ENCODE measurements at places on chromosomes 3 and 15. TPM values are rescaled to one million over a fixed set of nuclear protein-coding genes. Genes with fewer than 3 reads are reported as not detected.

DNA sequence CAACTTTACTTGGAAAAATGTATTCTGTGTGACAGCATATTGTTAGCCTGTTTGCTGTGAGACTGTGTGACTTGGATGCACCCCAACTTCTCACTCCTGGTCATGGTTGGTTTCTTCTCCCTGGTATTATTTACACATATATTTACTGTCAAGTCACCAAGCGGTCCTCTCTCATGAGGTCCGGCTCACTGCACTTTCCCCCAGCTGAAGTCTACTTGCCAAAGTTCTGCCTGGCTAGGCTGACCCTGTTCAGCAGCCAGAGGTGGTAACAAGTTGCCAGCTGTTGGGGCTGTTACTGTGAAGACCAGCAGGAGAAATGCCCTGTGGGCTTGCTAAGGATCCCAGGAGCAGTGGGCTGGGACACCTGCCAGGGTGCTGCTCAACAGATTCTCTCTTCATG lies 337.5 kb downstream of the MFSD1 start:
- no peak for DNase-seq

- DNase-seq = no peak
Measured at GRCh38 chr3:12316729-12317351, 28.0 kb downstream of the PPARG start.

DNA sequence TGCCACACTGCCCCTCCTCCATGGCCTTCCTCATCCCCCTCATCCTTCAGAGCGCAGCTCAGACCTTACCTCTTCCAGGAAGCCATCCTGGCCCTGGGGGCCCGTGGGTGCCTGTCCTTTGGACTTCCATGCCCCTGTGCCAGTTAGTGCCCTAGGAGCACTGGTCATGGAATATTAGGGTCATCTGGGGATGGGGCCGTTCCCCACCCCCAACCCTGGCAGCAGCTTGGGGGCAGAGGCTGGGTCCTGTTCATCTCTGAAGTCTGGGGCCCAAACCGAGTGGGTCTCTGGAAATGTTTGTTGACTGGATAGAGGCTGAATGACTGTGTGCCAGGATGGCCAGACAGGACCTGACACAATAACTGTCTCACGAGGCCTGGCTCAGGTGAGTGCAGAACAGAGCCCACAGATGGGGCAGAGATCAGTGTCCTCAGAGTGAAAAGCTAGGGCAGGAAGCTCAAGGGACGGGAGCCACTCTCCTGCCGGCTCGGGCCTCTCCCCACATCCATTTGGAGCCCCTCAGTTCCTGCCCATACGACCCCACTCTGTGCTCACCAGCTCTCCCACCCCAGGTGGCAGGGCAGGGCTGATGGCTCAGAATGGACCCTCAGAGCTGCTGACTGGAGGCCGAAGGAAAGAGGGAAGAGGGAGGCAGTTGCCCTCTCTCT lies 62.5 kb downstream of the TLE3 start:
- peak; percentile 41 for DNase-seq

The SEMA6D gene
- total RNA-seq = 12.5 TPM

All from sigmoid colon (tissue), 7 donors.